ENCODE measurements at places on chromosomes 4 and X. TPM values are rescaled to one million over a fixed set of nuclear protein-coding genes. Genes with fewer than 3 reads are reported as not detected.

Gene TAF7L
- total RNA-seq = not detected

Gene ATP2B3
- total RNA-seq = not detected

Gene SGMS2
- total RNA-seq = 53.6 TPM

Gene SULT1B1
- 1.5 TPM for total RNA-seq

Gene AREG
- total RNA-seq = 31.3 TPM

Gene GPC4
- 3.8 TPM for total RNA-seq

Gene RAB33A
- total RNA-seq = 8.3 TPM

Gene GAGE12F
- total RNA-seq = not detected

GRCh38 chrX:146054311-146054710, 236.7 kb downstream of the SLITRK2 start:
- no peaks in the 10 kb centered on the region for H3K27me3 ChIP-seq
- no peaks in the 10 kb centered on the region for H3K4me1 ChIP-seq
- no peak overlapping the region for H3K27ac ChIP-seq
- no peak for DNase-seq
- no peak overlapping the region for H3K4me3 ChIP-seq
- H3K36me3 ChIP-seq = no peaks in the 10 kb centered on the region

- no peaks in the 10 kb centered on the region for H3K4me1 ChIP-seq
- DNase-seq = peak; percentile 54
- no peak overlapping the region for H3K4me3 ChIP-seq
- no peak overlapping the region for H3K27ac ChIP-seq
- no peaks in the 10 kb centered on the region for H3K36me3 ChIP-seq
Measured at GRCh38 chrX:1546691-1547251, 9.8 kb upstream of the P2RY8 start.

GRCh38 chrX:91434351-91435168, at the start of gene PABPC5:
TSS of gene PABPC5 (plus strand) at chrX:91434839. CDS start at chrX:91435578, 739 bp downstream.
- peak; percentile 82 for DNase-seq
- H3K27me3 ChIP-seq = no peaks in the 10 kb centered on the region
- H3K4me1 ChIP-seq = no peaks in the 10 kb centered on the region
- H3K27ac ChIP-seq = peak within 1 kb of the TSS; percentile 70
- H3K4me3 ChIP-seq = peak within 1 kb of the TSS; percentile 40
- no peaks in the 10 kb centered on the region for H3K36me3 ChIP-seq

DNA sequence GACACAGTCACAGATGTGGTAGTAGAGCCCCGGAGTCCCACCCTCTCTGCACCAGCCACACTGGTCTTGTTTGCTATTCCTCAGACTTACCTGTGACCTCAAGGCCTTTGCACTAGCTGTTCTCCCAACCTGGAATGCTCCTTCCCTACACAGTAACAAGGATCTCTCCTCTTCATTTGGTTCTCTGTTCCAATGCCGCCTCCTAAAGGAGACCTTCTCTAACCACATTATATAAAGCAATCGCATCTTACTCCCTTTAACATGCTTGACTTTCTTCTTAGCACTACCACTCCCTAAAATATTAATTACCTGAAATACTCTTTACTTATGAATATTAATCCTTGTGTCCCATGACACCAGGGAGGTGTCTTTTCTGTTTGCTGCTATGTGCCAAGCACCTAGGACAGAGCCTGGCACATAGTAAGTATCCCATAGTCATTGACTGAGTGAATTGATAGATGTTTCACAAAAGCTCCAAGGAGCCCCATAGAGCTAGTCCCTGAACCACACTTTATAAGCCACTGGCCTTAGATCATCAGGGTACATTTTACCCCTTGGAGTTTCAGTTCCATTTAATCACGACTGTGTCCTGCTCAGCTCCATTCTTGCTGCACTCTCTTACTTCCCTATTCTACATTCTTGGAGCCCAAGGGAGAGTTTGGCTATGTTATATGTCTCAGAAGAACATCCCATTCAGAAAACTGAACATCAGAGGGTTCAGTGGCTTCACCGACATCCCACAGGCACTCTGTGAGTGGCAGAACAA, 312.7 kb downstream of the RAB28 start:
- H3K4me1 ChIP-seq = no peaks in the 10 kb centered on the region
- no peak overlapping the region for H3K27ac ChIP-seq
- no peak for DNase-seq
- H3K27me3 ChIP-seq = no peaks in the 10 kb centered on the region

DNA sequence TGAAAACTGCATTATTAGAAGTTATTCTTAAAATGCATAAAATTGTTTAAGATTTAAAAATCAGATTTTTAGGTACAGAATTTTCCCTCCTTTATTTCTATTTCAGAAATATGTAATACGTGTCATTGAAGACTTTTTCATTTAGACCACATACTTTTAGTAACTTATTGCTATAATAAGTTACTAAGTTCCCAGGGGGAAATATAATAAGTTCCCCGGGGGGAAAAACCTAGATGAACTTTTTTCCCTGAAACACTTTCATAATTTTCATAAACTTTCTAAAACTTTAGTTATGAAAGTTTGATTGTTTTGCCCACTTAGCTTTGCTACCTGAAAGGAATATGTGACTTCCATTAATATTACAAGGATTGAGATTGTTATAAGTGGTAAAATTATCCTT, 1341.5 kb upstream of the IGFBP7 start:
- H3K27ac ChIP-seq = no peak overlapping the region
- H3K27me3 ChIP-seq = no peaks in the 10 kb centered on the region
- DNase-seq = no peak
- no peaks in the 10 kb centered on the region for H3K4me1 ChIP-seq

- no peaks in the 10 kb centered on the region for H3K27me3 ChIP-seq
- no peak overlapping the region for H3K27ac ChIP-seq
- no peaks in the 10 kb centered on the region for H3K4me1 ChIP-seq
Measured at GRCh38 chr4:179597301-179597700, 2155.1 kb upstream of the AGA start.

GRCh38 chrX:1589356-1590130, 1.9 kb upstream of the AKAP17A start:
- no peak overlapping the region for H3K27ac ChIP-seq
- H3K36me3 ChIP-seq = peaks cover 13% of the 10 kb centered on the region
- DNase-seq = peak; percentile 13
- no peak overlapping the region for H3K4me3 ChIP-seq
- no peaks in the 10 kb centered on the region for H3K4me1 ChIP-seq

DNA sequence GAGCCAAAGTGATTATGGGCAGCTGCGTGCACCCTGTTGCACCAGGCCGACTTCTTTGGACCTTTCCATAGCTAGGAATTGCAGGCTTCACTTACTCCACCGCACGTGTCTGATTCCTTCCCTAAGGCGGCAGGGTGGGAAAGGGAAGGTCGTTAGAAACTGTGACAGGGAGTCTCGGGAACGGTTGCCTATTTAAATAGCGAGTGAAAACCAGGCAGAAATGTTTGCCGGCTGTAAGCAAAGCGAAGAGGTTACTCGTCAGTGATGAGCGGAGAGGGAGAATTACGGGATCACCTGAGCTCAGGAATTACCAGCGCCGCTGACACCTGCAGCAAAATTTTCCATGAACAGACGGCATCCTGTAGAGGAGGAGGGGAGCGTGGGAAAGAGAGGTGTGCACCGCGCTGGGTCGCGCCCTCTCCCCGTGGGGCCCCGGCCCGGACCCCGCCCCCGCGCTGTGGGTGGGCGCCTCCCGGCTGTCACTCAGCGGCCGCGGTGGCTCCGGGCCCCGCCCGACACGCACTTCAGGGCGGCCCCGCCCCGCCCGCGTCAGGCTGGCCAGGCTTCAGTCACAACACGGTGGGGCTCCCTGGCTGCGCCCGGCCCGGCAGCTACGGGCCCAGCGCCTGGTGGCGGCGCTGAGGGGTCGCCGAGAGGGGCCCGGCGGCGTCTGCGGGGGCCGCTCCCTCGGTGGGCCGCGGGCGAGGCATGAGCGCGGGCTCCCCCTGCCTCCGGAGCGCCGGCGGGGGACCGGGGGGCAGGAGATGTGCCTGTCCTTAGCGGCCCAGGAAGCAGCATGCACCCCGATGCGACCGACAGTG, at the start of gene SNX25:
TSS of gene SNX25 (plus strand) at position 568 of the 821 bp plus-strand sequence. CDS start at position 797, 229 bp downstream.
- peak; percentile 82 for DNase-seq
- no peaks in the 10 kb centered on the region for H3K36me3 ChIP-seq
- no peaks in the 10 kb centered on the region for H3K4me1 ChIP-seq
- H3K4me3 ChIP-seq = peak within 1 kb of the TSS; percentile 79
- peak within 1 kb of the TSS; percentile 91 for H3K27ac ChIP-seq

DNA sequence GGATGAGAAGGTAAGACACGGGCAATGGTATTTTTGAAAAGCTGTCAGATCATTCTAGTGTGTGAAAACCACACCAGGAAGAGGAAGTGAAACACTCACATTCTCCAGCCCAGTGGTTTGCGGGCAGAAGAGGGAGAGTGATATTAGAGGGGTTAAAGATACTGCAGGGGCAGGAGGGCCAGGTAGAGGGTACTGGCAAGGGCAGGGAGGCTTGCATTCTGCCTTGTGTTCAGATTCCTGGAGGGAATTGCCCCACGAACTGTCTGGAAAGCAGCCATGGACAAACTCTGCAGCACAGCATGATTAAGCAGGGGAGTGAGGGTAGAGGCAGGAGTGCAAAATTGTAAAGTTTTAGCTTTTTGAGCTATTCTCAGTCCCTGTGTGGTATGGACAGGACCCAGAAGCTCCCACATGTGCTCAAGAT, 30.9 kb downstream of the NIPAL1 start:
- H3K4me1 ChIP-seq = no peaks in the 10 kb centered on the region
- no peak overlapping the region for H3K4me3 ChIP-seq
- peak overlapping the region; percentile 56 for H3K27ac ChIP-seq
- DNase-seq = no peak
- no peaks in the 10 kb centered on the region for H3K27me3 ChIP-seq
- H3K36me3 ChIP-seq = no peaks in the 10 kb centered on the region

GRCh38 chr4:113043591-113043990, 5.9 kb upstream of the ANK2 start:
- no peak overlapping the region for H3K4me3 ChIP-seq
- no peak for DNase-seq
- no peaks in the 10 kb centered on the region for H3K36me3 ChIP-seq

DNA sequence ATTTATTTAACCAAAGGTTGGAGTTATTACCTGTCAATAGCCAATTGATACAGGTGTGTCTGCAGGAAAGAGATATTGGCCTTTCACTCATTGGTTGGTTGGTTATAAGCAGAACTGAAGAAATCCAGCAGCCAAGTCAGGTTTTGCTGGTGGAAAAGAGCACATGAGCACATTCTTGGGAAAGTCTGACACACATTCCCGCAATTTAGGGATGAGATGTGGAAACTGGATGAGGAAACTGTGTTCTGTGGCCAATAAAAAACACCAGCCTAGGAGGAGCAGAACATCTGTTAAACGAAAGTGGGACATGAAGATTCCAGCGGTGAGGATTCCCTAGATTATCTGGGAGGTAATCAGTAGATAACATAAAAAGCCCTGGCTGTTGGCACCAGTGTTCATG, 567.4 kb upstream of the CPEB2 start:
- H3K36me3 ChIP-seq = no peaks in the 10 kb centered on the region
- no peaks in the 10 kb centered on the region for H3K27me3 ChIP-seq
- no peaks in the 10 kb centered on the region for H3K4me1 ChIP-seq
- H3K27ac ChIP-seq = no peak overlapping the region

GRCh38 chr4:48016141-48017107, at the start of the genes CNGA1 and NIPAL1:
TSS of gene CNGA1 (minus strand) at chr4:48016681. CDS start at chr4:47952689, 63,992 bp downstream.
TSS of gene NIPAL1 (plus strand) at chr4:48016772. CDS start at chr4:48016840, 68 bp downstream.
- H3K4me3 ChIP-seq = peak within 1 kb of the TSS; percentile 66
- DNase-seq = peak; percentile 70
- H3K4me1 ChIP-seq = no peaks in the 10 kb centered on the region
- peak within 1 kb of the TSS; percentile 85 for H3K27ac ChIP-seq

GRCh38 chr4:169079942-169080827, 70.1 kb upstream of the CBR4 start:
- peak; percentile 63 for DNase-seq
- no peaks in the 10 kb centered on the region for H3K4me1 ChIP-seq
- no peak overlapping the region for H3K4me3 ChIP-seq
- H3K36me3 ChIP-seq = no peaks in the 10 kb centered on the region
- peak overlapping the region; percentile 77 for H3K27ac ChIP-seq

- H3K4me3 ChIP-seq = no peak overlapping the region
- no peaks in the 10 kb centered on the region for H3K27me3 ChIP-seq
- no peaks in the 10 kb centered on the region for H3K36me3 ChIP-seq
- no peak for DNase-seq
- H3K4me1 ChIP-seq = no peaks in the 10 kb centered on the region
Measured at GRCh38 chr4:106362086-106362825, 6.3 kb downstream of the GIMD1 start.

- no peaks in the 10 kb centered on the region for H3K4me1 ChIP-seq
- no peaks in the 10 kb centered on the region for H3K27me3 ChIP-seq
Measured at GRCh38 chr4:112279025-112279881, 6.5 kb downstream of the TIFA start.

DNA sequence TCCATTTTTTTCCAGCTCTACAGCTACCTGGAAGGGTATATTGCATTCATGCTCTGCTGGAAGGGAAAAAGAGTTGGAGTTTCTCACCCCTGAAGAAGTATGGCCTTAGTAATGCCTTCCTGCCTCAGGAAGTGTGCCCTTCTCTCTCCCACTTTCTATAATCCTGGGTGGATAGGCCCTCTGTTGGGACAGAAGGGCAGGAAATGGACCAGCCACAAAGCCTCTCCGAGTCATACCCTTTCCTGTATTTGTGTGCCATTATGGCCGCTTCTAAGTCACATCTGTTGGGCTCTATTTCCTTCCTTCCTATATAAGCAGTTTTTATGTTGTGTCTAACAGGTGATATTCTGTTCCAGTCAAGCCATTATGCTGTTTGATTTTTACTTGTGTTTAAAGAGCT, 74.8 kb upstream of the SMARCA5 start:
- peaks cover 19% of the 10 kb centered on the region for H3K36me3 ChIP-seq
- H3K4me1 ChIP-seq = no peaks in the 10 kb centered on the region
- no peaks in the 10 kb centered on the region for H3K27me3 ChIP-seq
- DNase-seq = no peak

DNA sequence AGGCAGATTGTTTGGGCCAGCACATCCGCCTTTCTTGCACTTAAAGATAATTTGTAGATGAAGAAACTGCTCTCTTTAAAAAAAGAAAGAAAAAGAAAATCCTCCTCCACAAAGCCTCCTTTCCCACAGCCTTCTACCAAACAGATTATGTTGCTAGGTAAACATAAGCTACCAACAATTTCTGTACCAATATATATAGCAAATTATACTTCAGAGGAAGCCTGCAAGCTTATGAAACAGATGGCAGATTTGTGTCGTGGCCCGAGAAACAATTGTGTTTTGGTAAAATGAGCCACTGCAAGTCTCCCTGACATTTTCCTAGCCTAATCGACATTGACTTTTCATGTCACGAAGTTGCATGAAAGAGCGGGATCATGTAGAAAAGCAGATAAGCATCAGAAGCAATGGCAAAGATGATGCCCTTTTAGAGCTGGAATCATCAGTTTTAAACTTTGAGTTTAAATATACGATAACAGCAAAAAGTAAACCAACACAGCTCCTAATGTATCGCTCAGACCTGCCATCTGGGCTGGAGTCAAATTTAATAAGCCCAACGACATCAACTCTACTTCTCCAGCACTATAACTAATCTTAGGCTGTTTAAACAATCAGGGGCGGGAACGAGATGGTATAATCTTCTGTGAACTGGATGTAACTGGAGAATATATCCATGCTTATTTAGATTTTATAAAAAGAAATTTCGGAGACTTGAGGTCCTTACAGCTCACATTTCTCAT, 94.9 kb upstream of the PLAC1 start:
- no peaks in the 10 kb centered on the region for H3K4me1 ChIP-seq
- no peak overlapping the region for H3K4me3 ChIP-seq
- H3K27me3 ChIP-seq = no peaks in the 10 kb centered on the region
- no peaks in the 10 kb centered on the region for H3K36me3 ChIP-seq
- no peak for DNase-seq
